ENCODE measurements at places on chromosomes 6 and 20. TPM values are rescaled to one million over a fixed set of nuclear protein-coding genes. Genes with fewer than 3 reads are reported as not detected.

ECT2L gene
- 0.07 TPM for total RNA-seq

TREML2 gene
- not detected for total RNA-seq

TRIM31 gene
- total RNA-seq: 1.8 TPM

PAX1 gene
- total RNA-seq: 0.43 TPM

MAPK13 gene
- 29.4 TPM for total RNA-seq

All from type B pancreatic cell (in vitro differentiated cells).